ENCODE measurements at places on chromosomes 7 and 10.

- DNase-seq = no peak
Observed at GRCh38 chr10:18449611-18450026, 201.8 kb downstream of the NSUN6 start.

GRCh38 chr7:93799750-93800357 lies 90.7 kb downstream of the TFPI2 start:
- peak; percentile 12 for DNase-seq

- no peak for DNase-seq
Observed at GRCh38 chr10:4188406-4188805, 403.4 kb upstream of the KLF6 start.

DNA sequence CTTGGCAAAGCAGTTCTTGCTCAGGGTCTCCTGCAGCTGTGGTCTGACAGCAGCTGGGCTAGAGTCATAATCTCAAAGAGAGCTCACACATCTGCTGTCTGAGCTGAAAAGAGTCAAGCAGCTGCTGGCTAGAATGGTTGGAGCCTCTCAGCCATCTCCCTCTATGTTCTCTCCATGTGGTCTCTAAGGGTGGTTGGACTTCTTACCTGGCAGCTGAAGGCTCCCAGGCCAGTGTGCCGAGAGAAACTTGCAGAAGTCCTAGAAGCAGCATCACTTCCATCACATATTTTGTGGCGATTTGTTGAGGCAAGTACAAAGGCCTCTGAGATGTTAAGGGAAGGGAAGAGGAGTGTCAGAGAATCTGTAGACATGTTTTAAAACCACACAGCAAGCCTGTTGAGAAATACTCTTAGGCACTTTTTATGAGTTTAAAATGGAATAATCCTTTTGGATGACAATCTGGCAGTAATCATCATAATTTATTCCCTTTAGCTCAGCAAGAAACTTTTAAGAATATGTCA lies 93.2 kb downstream of the REEP3 start:
- DNase-seq = no peak

- DNase-seq = peak; percentile 11
Observed at GRCh38 chr7:41994036-41994745, 242.8 kb downstream of the GLI3 start.

DNA sequence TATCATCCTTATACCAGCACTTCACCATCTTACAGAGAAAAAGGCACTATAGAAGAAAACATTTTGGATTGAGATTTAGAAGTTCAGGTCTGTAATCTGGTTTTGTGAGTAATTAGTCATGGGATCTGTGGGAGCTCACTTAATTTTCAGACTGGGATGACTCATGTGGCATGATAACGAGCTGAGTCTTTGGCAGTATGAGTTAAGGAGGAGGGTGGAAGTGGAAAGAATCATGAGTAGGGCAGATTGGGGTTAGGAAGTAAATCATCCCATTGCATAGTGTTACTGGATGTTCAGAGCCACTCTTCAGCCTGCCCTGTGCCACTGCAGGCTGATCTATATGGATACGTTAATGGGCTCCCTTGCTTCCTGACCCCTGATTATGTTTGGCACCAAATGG lies 64.9 kb downstream of the ZNF92 start:
- DNase-seq = no peak

- no peak for DNase-seq
Observed at GRCh38 chr7:128052404-128052803, 21.2 kb upstream of the LRRC4 start.

- DNase-seq = no peak
Observed at GRCh38 chr7:114021135-114021534, 102.3 kb upstream of the PPP1R3A start.

All from KBM-7 (cell line).